ENCODE measurements at places on chromosomes 2 and 18. TPM values are rescaled to one million over a fixed set of nuclear protein-coding genes. Genes with fewer than 3 reads are reported as not detected.

C2orf15 gene
- total RNA-seq, result not detected

MOGAT1 gene
- total RNA-seq, result not detected

CTLA4 gene
- not detected for total RNA-seq

PCARE gene
- not detected for total RNA-seq

PRKD3 gene
- 41.0 TPM for total RNA-seq

All from epithelial cell of alveolus of lung (primary cell).